Uterus (tissue), 4 donors: ENCODE measurements at places on chromosomes 4 and X.

- no peaks in the 10 kb centered on the region for H3K27me3 ChIP-seq
- H3K36me3 ChIP-seq, result no peaks in the 10 kb centered on the region
- no peak for DNase-seq
- H3K4me3 ChIP-seq, result no peak overlapping the region
- H3K4me1 ChIP-seq, result no peaks in the 10 kb centered on the region
Observed at GRCh38 chr4:37568489-37568888, 117.7 kb downstream of the RELL1 start.

DNA sequence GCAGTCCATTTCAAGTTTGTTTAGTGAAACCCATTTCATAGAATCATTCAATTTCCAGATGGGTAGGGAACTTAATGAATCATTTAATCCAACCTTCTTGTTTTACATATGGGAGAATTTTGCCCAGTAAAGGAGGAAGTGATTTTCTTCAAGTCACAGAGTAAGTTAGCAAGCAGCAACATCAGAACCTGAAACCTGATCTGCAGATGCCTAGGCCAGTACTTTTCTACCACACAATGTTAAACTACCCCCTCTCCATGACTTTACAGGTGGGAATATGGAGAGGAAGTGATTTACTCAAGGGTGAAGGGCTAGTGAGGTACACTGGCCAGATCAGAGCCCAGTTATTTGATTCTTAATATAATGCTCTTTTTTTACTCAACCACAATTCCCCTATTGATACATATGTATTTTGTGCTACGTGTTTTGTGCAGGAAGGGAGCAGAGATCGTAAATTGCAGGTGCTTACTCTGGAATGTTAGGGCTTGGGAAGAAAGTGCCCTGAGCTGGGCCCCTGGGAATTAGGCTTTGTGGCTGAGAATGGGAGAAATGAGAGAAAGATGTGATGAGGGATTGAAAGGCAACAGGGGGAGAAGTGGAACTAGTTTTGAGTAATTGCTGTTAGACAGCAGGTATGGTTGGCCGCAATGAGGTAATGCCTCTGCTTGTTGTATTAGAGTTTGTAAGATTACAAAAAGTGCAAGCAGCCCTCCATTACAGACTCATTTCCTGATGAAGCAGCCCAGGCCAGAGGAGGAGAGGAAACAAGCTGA is 6.8 kb downstream of the LHFPL1 start:
- no peak overlapping the region for H3K27ac ChIP-seq
- no peaks in the 10 kb centered on the region for H3K36me3 ChIP-seq
- H3K27me3 ChIP-seq, result no peaks in the 10 kb centered on the region

DNA sequence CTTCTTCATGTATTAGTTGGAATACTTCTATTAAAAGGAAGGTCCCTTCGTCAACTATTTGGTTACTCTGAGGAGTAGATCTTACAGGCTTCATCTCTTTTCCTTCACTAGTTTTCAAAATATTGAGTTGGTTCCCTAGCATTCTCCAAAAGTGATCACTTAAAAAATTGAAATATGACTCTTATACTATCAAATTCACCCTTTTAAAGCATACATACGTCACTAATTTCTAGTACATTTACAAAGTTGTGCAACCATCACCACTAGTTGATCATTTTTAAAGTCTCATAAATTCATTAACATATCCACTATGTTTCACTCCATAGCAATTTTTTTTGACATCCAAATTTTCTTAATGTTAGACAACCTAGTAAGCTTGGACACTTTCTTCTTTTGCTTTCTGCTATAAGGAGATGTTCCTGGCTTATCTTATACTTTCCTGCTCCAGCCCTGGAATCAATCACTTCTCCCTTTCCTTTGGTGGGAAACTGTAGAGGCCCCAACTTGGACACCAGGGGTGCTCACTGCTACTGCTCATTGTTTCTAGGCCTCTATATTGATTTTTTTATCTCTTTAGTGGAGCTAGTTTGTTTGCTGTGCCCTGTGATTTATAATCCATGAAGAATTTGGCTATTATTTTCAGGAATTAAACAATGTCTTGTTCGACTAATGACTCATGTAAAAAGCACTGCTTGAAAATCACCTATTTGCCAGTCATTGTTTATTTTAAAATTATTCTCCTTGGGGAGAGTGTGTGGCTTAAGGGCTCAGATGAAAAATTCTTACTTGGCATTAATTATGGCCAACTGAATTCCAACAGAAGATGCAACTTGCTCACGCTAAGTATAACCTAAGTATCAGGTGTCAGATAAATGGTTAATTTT is 4.0 kb upstream of the ZFX start:
- DNase-seq, result no peak
- peak overlapping the region; percentile 100 for H3K27ac ChIP-seq
- H3K4me3 ChIP-seq, result no peak overlapping the region
- peaks cover 7% of the 10 kb centered on the region for H3K4me1 ChIP-seq
- no peaks in the 10 kb centered on the region for H3K27me3 ChIP-seq
- no peaks in the 10 kb centered on the region for H3K36me3 ChIP-seq

- no peak overlapping the region for H3K27ac ChIP-seq
- H3K27me3 ChIP-seq, result no peaks in the 10 kb centered on the region
- no peak overlapping the region for H3K4me3 ChIP-seq
- no peak for DNase-seq
- no peaks in the 10 kb centered on the region for H3K4me1 ChIP-seq
Observed at GRCh38 chr4:188993871-188994270, 854.6 kb downstream of the TRIML1 start.

DNA sequence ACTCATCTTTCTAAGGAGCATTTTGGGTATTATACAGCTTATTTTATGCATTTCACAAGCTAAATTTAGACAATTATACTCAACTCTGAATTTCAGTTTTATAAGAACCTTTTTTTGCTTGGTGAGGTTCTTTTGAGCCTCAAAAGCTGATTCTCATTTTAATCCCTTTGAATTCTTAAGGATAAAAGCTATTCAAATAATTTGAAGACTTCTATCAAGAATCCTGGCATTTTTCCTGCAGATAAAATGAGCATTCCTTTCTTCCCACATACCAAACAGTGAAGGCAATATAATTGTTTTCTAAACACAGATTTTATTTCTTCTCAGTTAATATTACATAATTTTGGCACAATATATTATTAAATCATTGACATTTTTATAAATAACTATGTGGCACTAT is 118.4 kb upstream of the GPM6A start:
- H3K27ac ChIP-seq, result no peak overlapping the region
- no peak for DNase-seq
- H3K27me3 ChIP-seq, result no peaks in the 10 kb centered on the region

GRCh38 chr4:185896817-185897488 is 85.0 kb upstream of the SORBS2 start:
- no peak for DNase-seq
- no peaks in the 10 kb centered on the region for H3K36me3 ChIP-seq
- H3K4me1 ChIP-seq, result no peaks in the 10 kb centered on the region
- H3K27ac ChIP-seq, result no peak overlapping the region
- H3K27me3 ChIP-seq, result no peaks in the 10 kb centered on the region
- H3K4me3 ChIP-seq, result no peak overlapping the region

- H3K4me1 ChIP-seq, result no peaks in the 10 kb centered on the region
- H3K27ac ChIP-seq, result no peak overlapping the region
- no peak for DNase-seq
- no peak overlapping the region for H3K4me3 ChIP-seq
Observed at GRCh38 chr4:71537551-71538065, 198.8 kb downstream of the SLC4A4 start.

DNA sequence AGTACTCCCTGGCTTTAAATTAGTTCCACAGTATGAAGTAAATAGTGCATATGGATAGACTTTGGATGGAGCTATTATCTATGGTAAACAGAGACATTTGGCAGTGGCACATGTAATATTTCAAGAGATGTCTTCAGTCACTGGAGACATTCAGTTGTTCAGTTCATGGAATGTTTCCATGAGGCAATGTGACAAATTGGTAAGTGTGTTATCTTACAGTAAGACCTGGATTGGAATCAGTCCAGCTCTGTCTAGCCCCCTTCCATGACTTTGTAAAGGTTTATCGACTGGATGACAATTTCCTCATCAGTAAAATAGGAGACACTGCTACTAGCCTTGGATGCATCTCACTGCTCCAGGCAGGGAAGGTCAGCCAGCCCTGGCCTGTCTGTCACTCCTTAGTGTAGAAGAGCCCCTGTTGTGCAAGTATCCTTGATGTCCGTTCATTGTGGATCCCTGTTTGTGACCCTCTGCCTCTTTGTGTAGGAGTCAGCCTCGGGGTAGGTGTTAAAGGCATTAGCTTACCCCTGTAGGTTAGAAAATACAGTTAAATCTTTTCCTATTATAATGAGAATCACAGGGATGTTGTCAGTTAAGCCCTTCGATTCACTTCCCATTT is 335.9 kb downstream of the ANK2 start:
- H3K27me3 ChIP-seq, result no peaks in the 10 kb centered on the region
- no peaks in the 10 kb centered on the region for H3K36me3 ChIP-seq
- no peak for DNase-seq
- H3K27ac ChIP-seq, result no peak overlapping the region
- H3K4me3 ChIP-seq, result no peak overlapping the region
- no peaks in the 10 kb centered on the region for H3K4me1 ChIP-seq

- no peaks in the 10 kb centered on the region for H3K4me1 ChIP-seq
- DNase-seq, result no peak
- no peak overlapping the region for H3K4me3 ChIP-seq
- H3K27me3 ChIP-seq, result no peaks in the 10 kb centered on the region
Observed at GRCh38 chr4:67087897-67088296, 457.4 kb downstream of the CENPC start.

DNA sequence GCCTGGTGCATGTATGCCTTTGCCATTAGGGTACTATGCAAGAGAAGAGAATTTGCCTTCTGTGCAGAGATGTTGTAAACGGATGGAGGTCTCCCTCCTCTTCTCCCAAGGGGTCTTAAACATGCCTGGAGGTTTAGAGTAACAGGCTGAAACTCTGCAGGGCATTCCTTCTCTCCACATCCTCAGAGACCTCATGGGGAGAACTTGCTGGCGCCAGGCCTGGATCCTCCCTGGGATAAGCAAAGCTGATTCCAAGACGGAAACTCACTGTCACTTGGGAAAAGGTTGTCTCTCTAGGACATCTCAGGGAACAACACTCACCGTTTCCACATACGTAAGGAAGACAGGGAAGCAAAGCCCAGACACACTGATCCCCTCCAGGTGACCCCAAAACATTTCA is 76.9 kb upstream of the GPM6B start:
- H3K4me3 ChIP-seq, result no peak overlapping the region
- no peak overlapping the region for H3K27ac ChIP-seq
- H3K27me3 ChIP-seq, result no peaks in the 10 kb centered on the region
- H3K4me1 ChIP-seq, result no peaks in the 10 kb centered on the region
- no peak for DNase-seq

GRCh38 chrX:103818842-103819619 is 13.0 kb downstream of the RAB9B start:
- DNase-seq, result no peak
- H3K4me3 ChIP-seq, result no peak overlapping the region
- no peaks in the 10 kb centered on the region for H3K4me1 ChIP-seq
- no peaks in the 10 kb centered on the region for H3K27me3 ChIP-seq
- no peaks in the 10 kb centered on the region for H3K36me3 ChIP-seq
- no peak overlapping the region for H3K27ac ChIP-seq

DNA sequence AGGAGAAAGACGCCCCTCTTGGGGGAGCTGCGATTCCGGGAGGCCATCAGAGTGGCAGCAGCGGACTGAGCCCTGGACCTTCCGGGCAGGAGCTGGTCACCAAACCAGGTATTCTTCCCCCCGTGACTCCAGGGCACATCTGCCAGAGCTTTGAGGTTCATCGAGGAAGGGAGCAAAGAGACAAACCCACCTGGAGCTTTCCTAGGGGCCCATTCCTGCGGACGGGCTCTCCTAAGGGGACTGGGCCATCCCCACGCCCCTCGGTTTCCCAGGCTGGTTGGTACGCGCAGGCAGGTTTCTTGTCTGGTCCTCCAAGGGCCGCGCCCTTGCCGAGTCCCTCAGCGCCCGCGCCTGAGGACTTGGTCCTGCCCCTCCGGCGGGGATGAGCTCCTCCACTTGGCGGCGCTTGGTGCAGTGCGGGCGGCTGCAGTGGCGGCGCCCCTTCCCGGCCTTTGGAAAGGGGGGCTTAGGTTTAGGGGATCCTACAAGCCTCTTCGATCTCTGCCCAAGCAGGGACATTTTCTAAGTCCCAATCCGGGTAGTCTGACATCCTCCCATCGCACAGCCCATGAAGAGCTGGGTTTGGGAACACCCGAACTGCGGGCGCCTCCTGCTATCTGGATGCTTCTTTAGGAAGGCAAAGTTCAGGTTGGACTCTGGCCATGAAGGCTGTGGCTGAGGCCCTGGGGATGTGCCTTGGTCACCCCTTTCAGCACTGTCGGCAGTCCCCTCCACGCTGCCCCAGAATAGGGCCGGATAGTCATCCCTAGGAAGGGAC is 538 bp downstream of the STBD1 start:
- H3K4me3 ChIP-seq, result peak overlapping the region; percentile 59
- DNase-seq, result peak; percentile 57
- no peaks in the 10 kb centered on the region for H3K36me3 ChIP-seq
- no peaks in the 10 kb centered on the region for H3K4me1 ChIP-seq
- no peaks in the 10 kb centered on the region for H3K27me3 ChIP-seq
- peak overlapping the region; percentile 78 for H3K27ac ChIP-seq

GRCh38 chr4:88202443-88202842 is 44.0 kb upstream of the ABCG2 start:
- no peak for DNase-seq
- H3K27me3 ChIP-seq, result no peaks in the 10 kb centered on the region

GRCh38 chr4:6019316-6020263 is 1.4 kb upstream of the C4orf50 start:
- no peak for DNase-seq
- H3K4me1 ChIP-seq, result no peaks in the 10 kb centered on the region
- H3K4me3 ChIP-seq, result no peak overlapping the region
